ENCODE measurements at places on chromosomes 5 and 9. TPM values are rescaled to one million over a fixed set of nuclear protein-coding genes. Genes with fewer than 3 reads are reported as not detected.

WHRN gene
- total RNA-seq = 12.0 TPM

MEF2C gene
- 31.4 TPM for total RNA-seq

ANKRD34B gene
- total RNA-seq = not detected

GABRA6 gene
- not detected for total RNA-seq

PRDM9 gene
- total RNA-seq = not detected

SLCO6A1 gene
- total RNA-seq = not detected

EIF4EBP3 gene
- total RNA-seq = 8.1 TPM

ZDHHC11B gene
- total RNA-seq = 4.3 TPM

PARP8 gene
- total RNA-seq = 40.8 TPM

PRR16 gene
- 2.7 TPM for total RNA-seq

ADAMTSL2 gene
- 2.0 TPM for total RNA-seq

NTRK2 gene
- 8.5 TPM for total RNA-seq

CCL28 gene
- 8.6 TPM for total RNA-seq

PCDHB14 gene
- total RNA-seq = 12.8 TPM

SVEP1 gene
- total RNA-seq = 59.7 TPM

QRFP gene
- total RNA-seq = not detected

IL4 gene
- not detected for total RNA-seq

FRMPD1 gene
- total RNA-seq = not detected

OR13J1 gene
- total RNA-seq = not detected

NEURL1B gene
- total RNA-seq = 48.1 TPM

FANCG gene
- 5.0 TPM for total RNA-seq

GRAMD2B gene
- total RNA-seq = 58.5 TPM

KIAA0825 gene
- 5.5 TPM for total RNA-seq

SMIM33 gene
- total RNA-seq = not detected

PDE6A gene
- total RNA-seq = not detected

ADAMTS16 gene
- not detected for total RNA-seq

HMCN2 gene
- 18.8 TPM for total RNA-seq

CTNNAL1 gene
- total RNA-seq = 86.8 TPM

AIF1L gene
- total RNA-seq = 12.0 TPM

PCDHA2 gene
- 0.27 TPM for total RNA-seq

AQP7 gene
- total RNA-seq = 2.0 TPM

SH3PXD2B gene
- total RNA-seq = 40.2 TPM

NUP155 gene
- 15.6 TPM for total RNA-seq

NOXA1 gene
- 4.2 TPM for total RNA-seq

MYMK gene
- not detected for total RNA-seq
